Stimulated activated CD4-positive, alpha-beta T cell treated with anti-CD3 and anti-CD28 coated beads, Interleukin-12 subunit alpha, Interleukin-12 subunit beta, amount 100 ng/mL, for 24 hours (primary cell): ENCODE measurements at places on chromosomes 2 and 18.

GRCh38 chr2:54446625-54447024 is 9.5 kb upstream of the SPTBN1 start:
- DNase-seq: no peak

GRCh38 chr2:23411752-23412431 is 26.9 kb downstream of the KLHL29 start:
- DNase-seq: no peak

DNA sequence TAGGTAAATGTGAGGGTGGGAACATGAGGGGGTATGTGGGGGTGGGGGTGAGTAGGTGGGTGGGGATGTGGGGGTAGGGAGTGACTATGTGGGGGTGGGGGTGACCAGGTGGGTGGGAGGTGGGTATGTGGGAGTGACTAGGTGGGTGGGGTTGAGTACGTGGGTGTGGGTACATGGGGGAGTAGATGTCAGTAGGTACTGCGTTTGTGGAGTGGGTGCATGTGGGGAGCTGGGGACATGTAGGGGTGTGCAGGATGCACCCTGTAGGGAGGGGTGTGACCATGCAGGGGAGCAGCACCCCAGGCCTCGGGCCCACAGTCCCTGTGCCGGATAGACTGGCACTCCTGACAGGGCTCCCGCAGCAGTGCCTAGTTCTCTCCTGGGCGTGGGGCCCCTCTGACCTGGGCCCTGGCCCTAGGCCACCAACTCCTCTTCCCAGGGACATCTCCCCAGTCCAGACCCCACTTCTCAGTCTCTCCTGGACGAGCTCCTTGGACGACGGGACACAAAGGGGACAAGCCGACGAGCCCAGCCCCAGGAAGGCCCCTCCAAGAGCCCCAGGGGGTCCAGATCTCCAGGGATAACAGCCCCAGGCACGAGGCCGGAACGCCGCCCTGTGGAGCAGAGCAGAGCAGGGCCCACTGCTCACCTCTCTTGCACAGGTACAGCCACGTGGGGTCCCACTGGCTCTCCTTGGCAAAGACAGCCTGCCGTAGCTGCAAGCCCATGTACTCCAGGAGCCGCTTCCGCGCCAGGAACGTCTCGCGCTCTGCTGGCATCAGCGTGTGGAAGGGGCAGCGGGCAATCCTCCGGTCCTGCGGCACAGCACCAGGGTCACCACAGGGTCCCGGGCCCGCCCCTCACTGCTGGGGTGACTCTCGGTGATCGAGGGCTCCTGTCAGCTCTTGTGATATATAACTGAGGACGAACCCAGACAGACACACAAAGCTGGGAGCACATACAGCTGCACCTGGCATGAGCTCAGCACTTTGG is 58.2 kb downstream of the ANKMY1 start:
- DNase-seq: no peak

GRCh38 chr18:45107425-45107824 is 426.7 kb downstream of the SETBP1 start:
- DNase-seq: no peak
